ENCODE measurements at places on chromosomes 11 and 22.

- no peak for DNase-seq
These were observed 440.4 kb downstream of the BUD13 start for GRCh38 chr11:116332391-116332790.

- no peak for DNase-seq
These were observed 9.4 kb upstream of the PLAAT3 start for GRCh38 chr11:63623513-63624140.

DNA sequence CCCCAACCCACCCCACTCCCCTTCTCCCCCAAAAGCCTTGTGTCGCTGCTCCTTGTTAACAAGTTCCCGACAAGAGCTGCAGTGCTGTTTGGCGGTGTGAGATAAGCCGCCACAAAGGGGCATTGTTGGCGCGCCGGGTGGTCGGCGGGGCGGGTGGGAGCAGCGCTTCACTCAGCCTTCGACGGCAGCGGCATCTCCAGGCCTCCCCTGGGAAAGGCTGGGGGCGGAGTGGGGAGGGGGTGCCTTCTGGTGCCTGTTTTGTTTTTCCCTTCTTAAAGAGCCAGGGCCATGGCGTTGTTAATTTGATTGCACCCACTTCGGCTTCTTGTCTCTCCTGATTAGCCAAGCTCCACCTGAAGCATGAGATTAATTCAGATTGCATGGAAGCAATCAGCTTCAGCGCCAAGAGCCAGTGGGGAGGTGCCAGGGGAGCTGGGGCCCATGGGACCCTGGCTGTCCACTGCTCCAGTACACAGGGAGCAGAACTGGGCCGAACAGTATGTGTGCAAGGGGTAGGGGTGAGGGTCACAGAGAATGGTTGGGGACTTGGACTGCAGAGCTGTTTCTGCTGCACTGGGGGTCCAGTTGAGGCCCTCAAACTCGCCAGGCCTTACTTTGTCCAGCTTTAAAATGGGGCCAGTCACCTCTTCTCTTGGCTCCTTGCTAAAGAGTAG is 165.1 kb downstream of the CEP164 start:
- DNase-seq: no peak

GRCh38 chr11:3655547-3655946 is 10.6 kb downstream of the ART1 start:
- DNase-seq: no peak

Measured in natural killer cell (primary cell).